ENCODE measurements at places on chromosomes 11 and 22. TPM values are rescaled to one million over a fixed set of nuclear protein-coding genes. Genes with fewer than 3 reads are reported as not detected.

PHLDB1 gene
- total RNA-seq, result 150 TPM

- no peaks in the 10 kb centered on the region for H3K36me3 ChIP-seq
- H3K4me1 ChIP-seq, result peaks cover 5% of the 10 kb centered on the region
- no peak overlapping the region for H3K27ac ChIP-seq
- DNase-seq, result no peak
- no peak overlapping the region for H3K4me3 ChIP-seq
These were observed 2.9 kb upstream of the SEC14L2 start for GRCh38 chr22:30393885-30394284.

DNA sequence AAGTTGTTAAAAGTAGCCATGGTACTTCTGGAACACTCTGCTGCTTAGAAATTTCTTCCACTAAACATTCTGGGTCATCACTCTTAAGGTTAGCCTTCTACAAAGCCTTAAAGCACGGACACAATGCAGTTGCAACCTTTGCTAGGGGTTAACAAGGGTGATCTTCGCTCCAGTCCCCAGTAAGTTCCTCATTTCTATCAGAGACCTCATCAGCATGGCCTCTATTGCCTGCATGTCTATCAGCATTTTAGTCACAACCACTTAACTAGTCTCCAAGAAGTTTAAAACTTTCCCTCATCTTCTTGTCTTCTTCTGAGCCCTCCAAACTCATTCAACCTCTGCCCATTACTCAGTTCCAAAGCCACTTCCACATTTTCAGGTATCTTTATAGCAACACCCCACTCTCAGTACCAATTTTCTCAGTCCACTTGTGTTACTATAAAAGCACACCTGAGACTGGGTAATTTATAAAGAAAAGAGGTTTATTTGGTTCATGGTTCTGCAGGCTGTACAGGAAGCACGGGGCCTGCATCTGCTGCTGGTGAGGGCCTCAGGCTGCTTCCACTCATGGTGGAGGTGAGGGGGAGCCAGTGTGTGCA, 48.7 kb upstream of the TH start:
- no peaks in the 10 kb centered on the region for H3K36me3 ChIP-seq
- no peak for DNase-seq
- no peak overlapping the region for H3K4me3 ChIP-seq
- H3K27me3 ChIP-seq, result no peaks in the 10 kb centered on the region
- H3K4me1 ChIP-seq, result no peaks in the 10 kb centered on the region

GRCh38 chr22:45534339-45535192, 31.9 kb downstream of the FBLN1 start:
- H3K4me1 ChIP-seq, result peaks cover 9% of the 10 kb centered on the region
- peak overlapping the region; percentile 66 for H3K27ac ChIP-seq
- H3K4me3 ChIP-seq, result no peak overlapping the region
- no peaks in the 10 kb centered on the region for H3K36me3 ChIP-seq
- no peaks in the 10 kb centered on the region for H3K27me3 ChIP-seq
- no peak for DNase-seq
